ENCODE measurements at places on chromosomes 4 and X.
A peak's percentile ranks its signal among the peaks of the same experiment; 100 is the strongest.

DNA sequence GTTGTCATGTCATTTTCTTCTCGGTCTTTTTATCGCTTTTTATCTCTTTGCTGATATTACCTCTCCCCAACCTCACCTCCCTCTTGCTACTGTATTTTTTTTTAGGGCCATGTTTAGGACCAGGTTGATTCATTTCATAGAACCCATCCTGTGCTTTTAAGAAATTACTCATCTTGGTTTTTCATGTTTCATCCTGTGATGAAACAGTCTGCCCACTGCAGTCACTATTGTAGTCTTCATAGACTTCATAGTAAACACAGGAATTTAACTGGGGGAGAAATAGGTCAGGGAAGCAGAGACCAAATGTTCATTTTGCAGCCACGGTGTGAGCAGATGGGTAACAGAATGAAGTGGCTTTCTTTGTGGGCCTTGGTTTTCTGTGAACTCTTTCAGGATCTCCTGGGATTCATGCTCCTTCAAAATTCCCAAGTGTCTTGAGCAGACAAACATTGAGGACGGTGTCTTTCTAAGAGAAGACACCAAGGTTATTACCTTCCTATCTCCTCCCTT is 161.8 kb downstream of the NAA11 start:
- no peak for DNase-seq

DNA sequence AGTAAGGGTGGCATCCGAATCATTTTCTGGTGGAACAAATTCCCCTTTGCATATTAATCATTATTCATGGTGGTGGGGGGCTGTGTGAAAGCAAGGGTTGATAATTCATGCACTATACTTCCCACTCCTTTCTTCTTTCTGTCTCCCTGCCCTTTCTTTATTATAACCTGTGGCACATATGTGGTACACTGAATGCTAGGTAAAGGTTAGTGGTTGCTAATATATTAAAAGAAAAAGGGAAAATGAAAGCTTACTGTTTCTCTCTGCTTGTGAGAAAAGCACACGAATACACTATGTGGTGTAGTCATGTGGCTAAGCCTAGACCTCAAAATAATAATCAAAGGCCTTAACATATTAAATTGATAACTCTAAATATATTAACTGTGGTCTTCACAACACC is 178.4 kb upstream of the RPS6KA3 start:
- DNase-seq: no peak

GRCh38 chrX:17559728-17560379 is 177.4 kb upstream of the SCML1 start:
- DNase-seq: peak; percentile 82

DNA sequence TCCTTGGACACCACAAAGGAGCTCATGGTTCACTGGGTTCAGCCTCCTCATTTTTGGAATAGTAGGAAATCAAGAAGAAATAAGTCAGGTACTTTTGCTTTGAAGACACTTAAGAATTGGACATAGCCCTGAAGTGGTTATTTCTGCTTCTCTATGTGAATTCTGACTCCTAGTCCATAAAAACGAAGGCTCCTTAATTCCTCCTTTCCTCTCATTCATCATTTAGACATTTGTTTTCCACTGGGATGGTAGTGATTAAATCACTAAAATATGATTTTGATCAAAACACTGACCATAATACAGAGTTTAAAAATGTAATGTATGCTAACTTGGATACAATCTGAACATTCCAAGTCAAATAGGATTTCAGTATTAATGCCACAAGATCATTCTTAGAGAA is 34.7 kb upstream of the CYP2U1 start:
- DNase-seq: no peak

DNA sequence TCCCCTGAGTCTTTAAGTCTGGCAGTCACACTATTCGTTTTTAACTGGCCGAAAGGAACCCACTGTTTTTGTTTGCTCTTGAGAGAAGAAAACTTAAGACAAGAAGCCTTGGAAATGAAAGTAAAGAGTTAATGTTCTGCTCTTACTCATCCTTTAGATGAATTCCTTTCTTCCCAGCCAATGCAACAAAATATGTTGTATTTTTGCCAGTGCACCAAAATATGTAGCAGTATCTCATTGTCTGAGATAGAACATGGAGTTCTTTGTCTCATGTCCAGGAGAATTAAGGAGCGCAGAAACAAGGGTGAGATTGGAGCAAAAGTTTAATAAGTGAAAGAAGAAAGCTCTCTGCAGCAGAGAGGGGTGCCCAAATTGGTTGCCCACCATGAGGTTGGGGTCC is 12.2 kb downstream of the TENT5D start:
- no peak for DNase-seq

GRCh38 chr4:72418458-72418857 is 150.6 kb downstream of the ADAMTS3 start:
- DNase-seq: peak; percentile 78

DNA sequence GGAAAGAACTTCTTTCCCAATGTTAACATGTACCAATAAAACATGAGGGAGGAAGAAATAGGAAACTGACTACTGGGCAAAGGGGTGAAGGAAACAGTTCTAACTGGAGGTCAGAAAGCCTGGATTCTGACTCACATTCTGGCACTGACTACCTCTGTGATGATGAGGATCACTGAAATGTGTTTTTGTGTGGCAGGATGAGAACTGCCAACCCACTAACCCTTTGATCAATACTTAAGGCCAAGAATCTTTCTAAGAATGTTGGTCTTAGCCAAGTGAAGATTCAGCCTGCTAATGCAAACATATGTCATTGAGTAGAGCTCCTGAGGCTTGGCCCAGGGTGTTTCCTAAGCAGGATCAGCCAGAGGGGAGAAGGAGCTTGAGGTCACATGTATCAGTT is 4.6 kb downstream of the ALAS2 start:
- DNase-seq: no peak

GRCh38 chrX:146278381-146278780 is 460.8 kb downstream of the SLITRK2 start:
- peak; percentile 49 for DNase-seq

DNA sequence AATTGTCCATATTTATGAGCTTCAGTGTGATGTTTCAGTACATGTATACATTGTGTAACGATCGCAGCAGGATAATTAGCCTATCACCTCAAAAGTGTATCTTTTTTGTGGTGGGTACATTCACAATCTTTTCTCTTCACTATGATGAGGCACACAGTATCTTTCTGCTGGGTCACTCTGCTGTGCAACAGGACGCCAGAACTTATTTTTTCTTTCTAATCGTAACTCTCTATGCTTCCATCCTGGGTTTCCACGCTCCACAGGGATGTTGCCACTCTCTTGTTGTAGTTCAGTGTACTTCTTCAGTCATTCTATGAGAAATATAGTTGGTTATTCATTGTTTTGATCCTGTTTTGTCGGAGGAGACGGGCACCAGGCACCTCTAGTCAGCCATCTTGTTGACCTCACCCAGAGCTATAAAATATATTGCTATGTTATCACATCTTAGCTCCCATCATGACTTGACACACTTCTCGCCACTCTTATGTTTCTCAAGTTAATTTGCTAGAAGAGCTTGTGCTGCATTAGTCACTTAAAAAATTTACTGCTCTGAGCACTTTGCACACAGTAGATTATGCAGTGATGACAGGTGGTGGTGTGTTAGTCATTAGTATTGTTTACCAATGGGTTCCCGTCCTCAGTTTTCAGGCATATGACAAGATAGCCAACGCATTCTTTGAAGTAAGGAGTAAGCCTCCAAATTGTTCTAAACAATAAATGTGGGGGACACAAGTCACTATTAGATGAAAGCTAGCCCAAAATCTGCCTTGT is 1002.7 kb upstream of the PCDH7 start:
- DNase-seq: peak; percentile 5

GRCh38 chr4:117560329-117560728 is 474.0 kb upstream of the NDST3 start:
- DNase-seq: peak; percentile 45

- no peak for DNase-seq
These were observed 79.5 kb upstream of the ATP6AP2 start for GRCh38 chrX:40501164-40501855.

DNA sequence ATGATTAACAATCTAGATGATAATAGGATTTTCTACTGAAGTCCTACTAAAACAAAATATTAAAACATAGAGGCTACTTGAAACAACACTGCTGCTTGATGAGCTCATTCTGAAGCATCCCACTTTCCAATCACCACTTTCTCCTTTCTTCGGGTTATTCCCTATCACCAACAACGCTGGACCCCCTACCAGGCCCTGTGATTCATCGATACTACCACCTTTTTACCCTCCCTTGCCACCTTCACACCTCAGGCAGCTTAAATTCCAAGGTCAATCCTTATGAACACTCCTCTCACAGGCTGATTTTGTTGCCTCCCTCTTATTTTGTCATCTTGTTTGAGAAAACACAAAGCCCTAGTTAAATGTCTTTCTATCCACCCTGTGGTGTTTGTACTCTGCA is 102.6 kb downstream of the IQCM start:
- DNase-seq: no peak

- no peak for DNase-seq
These were observed 550.9 kb upstream of the NDST4 start for GRCh38 chr4:115664285-115664684.

Data from MCF 10A (cell line).